Motor neuron (in vitro differentiated cells): ENCODE measurements at places on chromosomes 16 and 17.
A peak's percentile ranks its signal among the peaks of the same experiment; 100 is the strongest.

- ATAC-seq: no peak
These were observed 104.4 kb downstream of the CMIP start for GRCh38 chr16:81548876-81549546.

- ATAC-seq: no peak
These were observed 7.7 kb downstream of the CYB561 start for GRCh38 chr17:63438092-63439051.

GRCh38 chr17:51709694-51710633 lies 448.6 kb downstream of the CA10 start:
- ATAC-seq: peak; percentile 61

- ATAC-seq: no peak
These were observed 5.2 kb downstream of the FLCN start for GRCh38 chr17:17231621-17232302.

DNA sequence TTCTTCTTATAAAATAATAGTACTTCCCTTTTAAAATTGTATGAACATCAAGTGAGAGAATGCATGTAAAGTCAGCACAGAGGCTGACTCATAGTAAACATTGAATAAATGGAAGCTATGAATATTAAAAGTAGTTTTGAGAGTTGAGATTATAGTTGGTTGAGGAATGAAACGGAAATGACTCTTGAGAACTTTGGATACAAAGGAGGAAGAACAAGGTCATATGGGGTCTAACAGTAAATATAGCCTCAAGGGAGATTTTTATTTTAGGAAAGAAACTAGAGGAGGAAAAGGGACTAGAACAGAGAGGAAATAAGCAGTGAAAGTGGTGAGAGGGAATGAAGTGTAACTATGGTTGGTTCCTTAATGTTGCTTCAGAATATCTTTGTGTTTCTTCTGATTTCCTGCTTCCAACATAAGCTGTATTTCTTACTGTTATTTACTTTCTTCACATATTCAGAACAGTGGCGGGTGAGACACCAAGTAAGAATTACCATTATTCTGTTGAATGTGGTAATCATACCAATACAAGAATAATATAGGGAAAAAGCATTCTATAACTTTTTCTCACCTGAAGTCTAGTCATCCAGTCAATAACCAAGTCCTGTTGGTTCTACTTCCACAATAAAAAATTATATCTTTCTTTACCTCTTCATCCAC lies 165.1 kb downstream of the CHD9 start:
- ATAC-seq: no peak

GRCh38 chr17:75738218-75738802 lies 17.1 kb downstream of the ITGB4 start:
- ATAC-seq: no peak

DNA sequence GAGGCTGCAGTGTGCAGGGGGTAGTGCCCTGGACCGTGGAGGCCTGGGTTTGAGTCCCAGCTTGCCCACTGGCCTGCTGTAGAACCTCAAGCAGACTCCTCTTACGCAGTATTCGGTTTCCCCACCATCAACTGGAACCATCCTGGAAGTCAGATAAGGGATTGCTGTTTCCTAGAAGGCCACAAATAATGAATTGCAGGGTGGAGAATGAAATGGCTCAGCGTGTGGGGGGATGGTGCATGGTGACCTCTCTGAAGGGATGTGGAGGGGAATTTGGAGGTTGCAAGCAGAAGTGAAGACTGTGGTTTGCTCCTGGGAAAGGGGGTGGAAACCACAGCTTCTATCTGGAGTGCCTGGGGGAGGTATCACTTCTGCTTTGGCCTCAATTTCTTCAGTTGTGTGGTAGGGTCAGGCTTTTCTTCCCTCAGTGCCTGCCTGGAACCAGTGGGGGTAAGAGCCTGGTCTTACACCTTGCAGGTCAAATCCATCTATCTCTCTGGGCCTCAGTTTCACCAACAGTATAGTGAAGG lies 1.7 kb downstream of the ADGRG5 start:
- ATAC-seq: no peak

- no peak for ATAC-seq
These were observed 101.3 kb downstream of the HAPSTR1 start for GRCh38 chr16:9192746-9193145.

DNA sequence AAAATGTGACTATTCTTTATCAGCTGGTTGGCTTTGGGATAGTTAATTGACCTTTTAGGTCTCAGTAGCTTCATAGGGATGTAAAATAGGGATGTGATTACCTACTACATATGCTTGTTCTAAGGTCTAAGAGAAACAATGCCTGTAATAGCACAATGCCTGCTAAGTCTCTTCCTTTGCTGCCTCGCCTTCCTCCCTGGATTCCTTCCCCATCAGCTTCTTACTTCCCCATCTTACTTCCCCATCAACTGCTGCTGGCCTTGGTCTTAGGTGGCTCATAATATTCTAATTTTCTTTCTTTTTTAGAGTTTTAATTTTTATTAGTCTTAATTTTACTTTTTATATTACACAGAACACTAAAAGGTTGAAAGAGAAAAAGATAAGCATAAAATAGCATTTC lies 59.2 kb upstream of the GOT2 start:
- no peak for ATAC-seq

- no peak for ATAC-seq
These were observed 25.6 kb upstream of the ABCC11 start for GRCh38 chr16:48272837-48273421.

GRCh38 chr17:807523-808294 lies 25.6 kb downstream of the MRM3 start:
- no peak for ATAC-seq

GRCh38 chr17:66643815-66644710 lies 190.9 kb upstream of the CACNG5 start:
- ATAC-seq: peak; percentile 41

- no peak for ATAC-seq
These were observed 702 bp upstream of the MARVELD3 start for GRCh38 chr16:71625113-71625850.

DNA sequence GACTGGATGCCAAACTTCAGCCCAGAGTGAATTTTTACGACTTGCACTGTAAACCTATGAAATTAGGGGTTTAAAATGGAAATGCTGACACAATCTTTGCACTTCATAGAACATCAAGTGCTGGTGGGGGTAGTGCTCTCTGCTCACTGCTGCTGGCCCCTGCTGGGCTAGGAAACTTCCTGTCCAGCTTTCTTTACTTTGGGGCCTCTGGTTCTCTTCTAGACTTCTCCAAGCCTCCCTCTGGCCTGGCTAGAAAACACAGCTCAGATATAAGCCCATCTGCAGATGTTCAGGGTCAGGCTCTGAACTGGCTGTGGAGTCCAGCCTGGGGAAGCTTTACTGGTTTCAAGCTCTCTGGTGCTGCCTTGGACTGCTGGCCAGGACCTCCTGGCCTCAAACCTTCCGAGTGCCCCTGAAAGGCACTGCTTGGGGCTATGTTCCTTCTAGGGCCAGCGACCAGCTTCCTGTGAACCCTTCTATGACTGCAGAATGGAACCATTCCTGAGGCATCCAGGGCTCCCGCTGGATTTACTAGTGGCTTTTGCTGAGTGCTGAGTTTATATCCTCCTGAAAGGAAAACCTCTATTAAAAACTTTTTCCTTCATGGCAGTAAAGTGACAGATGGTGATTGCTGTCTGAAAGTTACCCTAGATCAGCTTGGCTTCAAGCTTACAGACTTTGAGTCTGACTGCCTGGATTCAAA lies 59.4 kb downstream of the TBX4 start:
- ATAC-seq: no peak
